Stimulated activated CD4-positive, alpha-beta T cell treated with anti-CD3 and anti-CD28 coated beads, Interleukin-1b, Interleukin-23, amount 100 ng/mL, for 4 hours (primary cell): ENCODE measurements at places on chromosomes 16 and 17.

GRCh38 chr16:57651344-57652333 is 16.5 kb upstream of the ADGRG3 start:
- no peak for DNase-seq

GRCh38 chr17:48028736-48029135 is 8.9 kb downstream of the COPZ2 start:
- no peak for DNase-seq

DNA sequence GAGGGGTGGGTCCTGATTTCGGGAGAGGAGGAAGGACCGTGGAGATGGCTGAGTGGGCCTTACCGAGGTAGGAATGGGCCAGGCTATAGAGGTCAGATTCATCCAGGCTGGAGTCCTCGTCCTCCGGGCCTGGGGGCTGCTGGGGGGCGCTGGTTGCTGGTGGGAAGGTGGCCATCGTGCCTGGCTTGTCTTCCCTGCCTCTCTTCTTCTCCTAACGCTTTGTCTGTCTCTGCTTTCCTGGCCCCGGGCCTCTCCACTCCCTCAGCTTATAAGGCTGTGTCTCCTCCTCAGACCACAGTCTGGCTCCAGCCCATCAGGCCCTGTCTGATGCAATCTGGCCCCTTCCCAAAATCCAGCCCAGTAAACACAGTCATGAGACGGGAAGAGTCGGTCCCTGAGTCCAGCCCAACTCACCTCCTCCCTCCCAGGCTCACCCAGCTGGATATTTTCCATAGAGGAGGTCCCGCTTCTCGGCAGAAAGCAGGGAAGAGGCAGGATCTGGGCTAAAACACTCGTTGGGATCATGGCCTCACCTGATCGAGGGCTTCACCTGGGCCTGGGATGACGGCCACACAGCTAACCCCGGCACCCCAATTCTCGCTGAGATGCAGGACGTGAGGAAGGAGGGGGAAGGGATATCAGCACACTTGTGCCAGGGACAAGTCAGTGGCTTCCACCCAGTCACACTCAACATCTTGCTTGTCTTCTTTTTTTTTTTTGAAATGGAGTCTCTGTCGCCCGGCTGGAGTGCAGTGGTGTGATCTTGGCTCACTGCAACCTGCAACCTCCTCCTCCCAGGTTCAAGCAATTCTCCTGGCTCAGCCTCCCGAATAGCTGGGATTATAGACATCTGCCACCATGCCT is at the start of gene NUPR1:
NUPR1 (minus strand) TSS at position 242 of the 864 bp plus-strand sequence; CDS start at position 175, 67 bp downstream.
- no peak for DNase-seq

- no peak for DNase-seq
Observed at GRCh38 chr16:67294938-67295361, 15.6 kb downstream of the PLEKHG4 start.

GRCh38 chr17:57458718-57459285 is 202.5 kb downstream of the MSI2 start:
- DNase-seq = no peak

DNA sequence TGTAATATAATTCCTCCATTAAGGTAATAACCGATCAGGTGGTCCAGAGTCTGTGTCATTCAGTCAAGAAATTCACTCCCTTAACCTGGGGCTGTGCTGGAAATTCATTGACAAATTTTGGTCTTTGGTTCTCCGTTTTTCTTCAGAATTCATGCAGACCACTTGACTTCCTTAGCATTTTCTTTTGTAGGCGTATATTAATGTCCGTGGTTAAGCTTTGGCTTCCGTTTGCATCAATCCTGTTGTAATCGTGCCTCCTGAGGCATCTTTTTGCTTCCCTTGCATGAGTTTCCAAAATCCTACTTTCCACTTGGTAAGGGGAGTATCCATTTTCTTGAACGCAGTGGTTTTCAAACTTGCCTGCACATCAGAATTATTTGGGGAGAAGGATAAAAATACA is 9.0 kb downstream of the LRRC37B start:
- no peak for DNase-seq

- DNase-seq = no peak
Observed at GRCh38 chr17:41529491-41529915, 1.4 kb upstream of the KRT19 start.

DNA sequence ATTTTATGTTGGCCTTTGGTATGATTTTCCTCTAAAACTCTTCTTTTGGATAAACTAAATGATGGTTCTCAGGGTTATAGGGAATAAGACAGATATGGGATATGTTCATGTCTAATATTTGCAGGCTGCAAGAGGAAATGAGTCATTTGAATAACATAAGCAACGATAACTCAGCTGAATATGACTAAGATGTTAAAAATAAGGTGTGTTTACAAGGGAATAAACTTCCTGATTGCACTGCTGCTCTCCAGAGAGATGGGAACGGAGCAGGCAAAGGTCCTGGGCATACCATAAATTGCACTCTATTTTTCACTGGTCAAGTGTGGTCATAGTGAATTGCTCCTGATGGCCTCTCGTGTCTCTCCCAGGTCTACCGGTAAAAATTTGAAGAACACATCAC is 666.2 kb downstream of the TOX3 start:
- DNase-seq = no peak

- no peak for DNase-seq
Observed at GRCh38 chr17:32880671-32881453, 3.9 kb upstream of the MYO1D start.

DNA sequence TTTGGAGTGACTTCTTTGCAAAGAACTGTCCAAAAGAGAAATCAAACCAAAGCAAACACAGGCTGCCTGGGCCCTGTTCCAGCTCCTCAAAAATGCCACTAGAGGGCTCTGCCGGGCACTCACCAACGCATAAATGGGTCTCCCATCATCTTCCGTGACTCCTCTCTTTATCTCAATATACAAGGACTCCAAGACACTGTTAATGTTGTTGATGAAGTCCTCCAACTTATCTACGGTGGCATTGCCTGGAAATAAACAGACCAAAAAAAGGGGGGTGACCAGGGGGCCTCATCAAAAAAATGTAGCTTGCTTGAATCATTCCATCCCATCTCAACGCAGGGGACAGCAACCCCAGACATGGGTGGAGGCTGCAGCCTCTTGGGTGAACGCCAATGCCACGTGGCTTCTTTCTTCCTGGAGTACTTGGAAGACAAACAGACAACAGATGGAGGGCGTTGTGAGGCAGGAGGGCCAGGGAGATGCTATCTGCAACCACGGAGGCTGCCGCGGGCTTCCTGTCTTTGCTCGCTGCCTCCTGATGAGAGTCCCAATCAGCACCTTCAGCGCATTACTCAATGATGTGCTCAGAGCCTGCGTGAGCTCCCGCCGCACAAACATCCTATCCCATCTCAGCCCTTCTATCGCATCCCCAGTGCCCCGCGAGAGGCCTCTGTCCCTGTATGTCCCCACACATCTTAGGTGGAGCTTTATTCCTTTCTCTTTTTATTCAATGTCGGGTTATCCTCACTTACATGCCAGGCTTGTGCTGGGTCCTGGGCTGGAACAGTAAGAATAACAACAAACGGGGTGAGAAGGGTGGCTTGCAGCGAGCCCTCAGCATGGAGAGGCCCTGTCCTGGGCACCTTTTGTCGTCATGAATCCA is 32.0 kb downstream of the KDM8 start:
- peak; percentile 62 for DNase-seq

- no peak for DNase-seq
Observed at GRCh38 chr17:76434870-76435269, 18.1 kb downstream of the UBE2O start.

DNA sequence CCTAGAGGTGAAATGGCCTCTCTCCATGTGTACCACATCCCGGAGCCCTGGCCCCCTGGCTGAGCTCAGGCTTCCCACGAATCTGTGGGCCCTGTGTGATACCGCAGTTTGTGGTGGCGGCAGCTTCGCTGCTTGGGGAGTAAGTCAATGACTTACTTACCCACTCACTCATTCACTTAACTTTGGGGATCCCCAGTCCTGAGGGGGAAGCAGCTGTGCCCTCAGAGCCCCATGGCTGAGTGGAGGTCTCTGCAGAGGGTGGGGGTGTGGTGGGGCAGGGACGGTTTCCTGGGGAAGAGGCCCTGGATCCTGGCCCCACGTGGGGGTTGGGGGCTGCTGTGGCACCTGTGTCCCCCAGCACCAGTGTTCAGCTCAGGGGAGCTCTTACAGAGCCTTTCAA is 13.2 kb downstream of the KCNJ12 start:
- DNase-seq = no peak

DNA sequence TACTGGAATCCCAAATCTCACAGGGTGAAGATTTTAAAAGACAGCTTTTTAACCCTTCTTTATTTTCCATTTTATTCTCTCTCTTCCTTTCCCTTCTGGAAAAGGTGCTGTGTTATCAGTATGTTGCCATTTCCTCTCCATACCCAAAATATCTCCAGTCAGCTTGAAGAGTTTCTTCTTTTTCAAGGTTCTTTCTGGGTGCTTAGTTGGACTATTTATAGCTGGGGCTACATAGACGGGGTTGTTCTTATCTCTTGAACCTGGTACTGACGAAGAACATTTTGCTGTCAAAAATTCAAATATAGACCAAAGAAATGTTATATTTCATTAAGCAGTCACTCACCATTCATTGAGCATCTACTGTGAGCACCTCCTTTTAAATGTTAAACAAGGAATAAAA is 48.6 kb downstream of the IST1 start:
- DNase-seq = no peak

GRCh38 chr17:47611372-47612350 is 38.1 kb upstream of the KPNB1 start:
- no peak for DNase-seq

DNA sequence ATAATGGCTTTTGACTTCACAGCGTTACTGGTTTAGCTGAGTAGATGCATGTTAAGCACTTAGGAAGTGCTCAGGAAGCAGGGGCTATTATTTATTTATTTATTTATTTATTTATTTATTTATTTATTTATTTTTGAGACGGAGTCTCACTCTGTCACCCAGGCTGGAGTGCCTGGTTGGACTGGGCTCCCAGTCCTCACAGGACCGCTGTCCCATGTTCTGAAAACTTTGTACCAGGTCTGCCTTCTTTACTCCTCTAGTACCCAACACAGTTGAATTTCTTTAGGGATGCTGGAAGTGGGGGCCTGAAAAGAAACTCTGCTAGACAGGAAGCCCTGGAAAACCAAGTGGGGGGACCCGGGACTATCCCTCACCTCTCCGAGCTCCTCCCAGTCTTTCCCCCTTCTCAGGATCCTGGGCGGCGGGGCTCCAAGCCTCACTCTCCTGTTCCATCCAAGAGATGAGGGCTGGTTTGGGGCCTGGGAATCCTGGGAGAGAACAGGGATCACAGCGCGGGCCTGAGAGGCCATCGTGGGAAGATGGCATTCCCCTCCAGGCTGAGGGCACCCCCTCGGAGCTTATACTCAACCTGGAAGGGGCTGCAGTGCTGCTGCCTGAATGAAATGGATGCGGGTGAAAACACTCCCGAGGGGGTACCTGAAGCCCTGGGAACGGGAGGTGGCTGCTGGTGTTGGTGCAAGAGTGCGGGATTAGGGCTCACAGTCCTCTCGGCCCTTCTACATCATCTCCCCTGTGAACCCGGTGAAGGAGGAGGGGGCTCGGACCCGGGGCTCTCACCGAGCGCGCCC is 674 bp downstream of the ZNF688 start:
- DNase-seq = no peak

DNA sequence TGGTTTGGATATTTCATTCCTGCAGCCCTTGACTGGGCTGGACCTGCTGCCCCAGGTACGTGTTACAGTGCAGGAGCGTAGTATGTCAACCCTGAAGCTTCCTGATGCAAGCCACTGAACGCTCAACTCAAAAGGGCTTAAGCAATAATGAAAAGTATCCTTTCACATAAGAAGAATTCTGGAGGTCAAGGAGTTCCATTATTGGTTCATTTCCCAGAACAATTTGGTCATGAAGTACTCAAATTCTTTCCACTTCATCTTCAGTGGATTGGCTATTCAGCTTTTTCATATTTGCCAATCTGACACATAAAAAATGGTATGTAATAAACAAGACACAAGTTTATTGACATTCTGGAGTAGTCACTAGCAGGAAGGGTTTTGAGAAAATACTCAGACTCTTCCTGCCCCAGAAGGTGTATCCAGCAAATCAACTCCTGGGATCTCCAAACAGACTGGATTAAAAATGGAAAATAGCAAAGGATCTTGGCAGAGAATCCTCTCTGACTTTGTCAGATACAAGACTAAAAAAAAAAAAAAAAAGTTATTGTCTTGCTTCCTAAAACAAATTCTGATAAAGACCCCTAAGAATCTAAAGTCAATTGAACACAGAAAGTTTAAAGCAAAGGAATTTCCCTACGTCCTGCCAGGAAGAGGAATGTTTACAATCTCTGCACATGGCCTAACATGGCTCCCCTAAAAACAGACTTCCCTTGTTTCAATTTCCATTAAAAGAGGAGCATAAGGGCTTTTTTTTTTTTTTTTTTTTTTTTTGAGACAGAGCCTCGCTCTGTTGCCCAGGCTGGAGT is 37.5 kb upstream of the WSB1 start:
- no peak for DNase-seq

GRCh38 chr16:88739139-88739976 is 33.1 kb downstream of the CTU2 start:
- no peak for DNase-seq

- DNase-seq = no peak
Observed at GRCh38 chr16:63315229-63315628, 1279.0 kb upstream of the CDH8 start.

GRCh38 chr17:17983776-17984175 is 11.1 kb downstream of the DRC3 start:
- DNase-seq = no peak

DNA sequence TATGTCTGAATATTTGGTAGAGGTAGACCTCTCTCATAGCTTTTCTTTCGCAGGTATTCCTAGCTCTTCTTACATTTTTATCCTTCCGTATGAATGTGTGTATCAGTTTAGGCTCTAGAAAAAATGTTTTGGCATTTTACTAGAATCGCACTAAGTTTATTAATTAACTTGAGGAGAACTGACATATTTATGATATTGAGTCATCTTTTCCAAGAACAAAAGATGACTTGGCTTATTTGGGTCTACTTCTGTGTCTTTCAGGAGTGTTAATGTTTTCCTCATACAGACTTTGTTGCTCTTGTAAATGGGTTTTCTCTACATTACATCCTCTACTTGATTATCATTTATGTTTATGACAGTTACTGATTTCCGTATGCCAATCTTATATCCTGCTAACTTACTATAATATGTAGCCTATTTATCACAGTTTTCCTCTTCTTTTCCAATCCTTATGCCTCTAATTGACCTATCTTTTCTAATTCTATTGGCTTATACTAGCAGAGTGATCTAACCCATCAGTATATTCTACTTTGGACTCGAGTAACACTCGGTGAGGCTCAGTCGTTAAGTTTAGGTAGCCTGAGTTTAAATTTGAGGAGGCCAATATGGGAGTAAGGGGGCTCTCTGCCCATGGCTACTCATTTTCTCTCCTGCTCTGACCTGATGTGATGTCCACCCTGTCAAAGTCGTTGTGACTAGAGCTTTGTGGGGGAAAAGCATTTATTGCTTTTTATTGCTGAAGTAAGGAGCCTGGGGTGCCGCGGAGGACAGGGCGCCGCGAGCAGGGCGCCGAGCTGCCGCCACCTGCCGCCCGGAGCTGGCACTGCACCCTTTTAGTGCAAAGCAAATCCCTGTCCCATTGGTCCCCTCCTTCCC is 20.0 kb downstream of the ST6GALNAC1 start:
- peak; percentile 68 for DNase-seq

- no peak for DNase-seq
Observed at GRCh38 chr17:385178-385835, 32.7 kb upstream of the RPH3AL start.
